Amniotic stem cell (primary cell): ENCODE measurements at places on chromosomes 1 and 21.

- DNase-seq = no peak
These were observed 91.6 kb downstream of the KAZN start for GRCh38 chr1:14689996-14690615.

DNA sequence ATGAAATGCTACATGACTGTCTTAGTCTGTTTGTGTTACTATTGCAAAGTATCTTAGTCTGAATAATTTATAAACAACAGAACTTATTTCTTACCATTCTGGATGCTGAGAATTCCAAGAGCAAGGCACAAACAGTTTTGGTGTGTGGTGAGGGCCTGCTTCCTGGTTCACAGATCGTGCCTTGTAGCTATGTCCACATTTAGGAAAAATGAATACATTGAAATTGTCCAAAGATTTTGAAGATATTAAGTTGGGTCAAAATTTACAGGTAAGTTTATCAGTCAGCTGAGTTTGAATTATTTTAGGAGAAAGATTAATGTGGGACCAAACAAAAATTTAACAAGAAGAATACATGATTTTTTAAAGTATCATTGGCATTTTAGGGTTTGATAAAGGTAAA lies 293.5 kb downstream of the LTN1 start:
- DNase-seq = no peak

GRCh38 chr1:196393742-196394141 lies 214.5 kb downstream of the KCNT2 start:
- DNase-seq = no peak

- no peak for DNase-seq
These were observed 333.8 kb upstream of the ADGRL2 start for GRCh38 chr1:81466961-81467360.

DNA sequence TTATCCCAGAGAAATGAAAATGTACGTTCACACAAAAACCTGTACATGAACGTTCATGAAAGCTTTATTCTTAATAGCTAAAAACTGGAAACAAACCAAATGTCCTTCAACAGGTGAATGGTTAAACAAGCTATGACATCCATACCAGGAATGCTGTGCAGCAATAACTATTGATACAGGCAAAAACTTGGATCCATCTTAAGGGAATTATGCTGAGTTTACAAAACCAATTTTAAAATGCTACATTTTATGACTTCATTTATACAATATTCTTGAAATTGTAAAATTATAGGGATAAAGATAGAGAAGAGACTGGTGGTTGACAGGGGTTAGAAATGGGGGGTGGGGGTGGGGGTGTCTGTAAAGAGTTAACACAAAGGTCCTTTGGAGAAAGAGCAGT lies 280.3 kb downstream of the TGFB2 start:
- DNase-seq = no peak

GRCh38 chr21:42942244-42942643 lies 16.8 kb upstream of the ERVH48-1 start:
- DNase-seq = no peak

DNA sequence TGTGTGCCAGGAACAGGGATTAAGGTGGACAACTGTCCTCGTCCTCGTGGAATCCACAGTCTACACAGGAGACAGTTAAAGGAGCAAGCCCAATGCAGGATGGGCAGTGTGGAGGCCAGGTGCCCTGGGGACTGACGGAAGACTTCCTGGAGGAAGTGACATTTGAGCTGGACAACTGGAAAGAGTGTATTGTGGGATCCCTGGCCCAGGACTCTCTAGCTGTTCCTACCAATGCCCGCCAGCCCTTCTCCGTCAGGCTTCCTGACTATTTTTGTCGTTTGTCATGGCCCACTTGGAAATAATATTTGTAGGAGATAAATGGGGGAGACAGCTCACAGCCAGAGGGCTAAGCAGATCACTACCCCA lies 235.3 kb downstream of the TOMM20 start:
- DNase-seq = no peak

DNA sequence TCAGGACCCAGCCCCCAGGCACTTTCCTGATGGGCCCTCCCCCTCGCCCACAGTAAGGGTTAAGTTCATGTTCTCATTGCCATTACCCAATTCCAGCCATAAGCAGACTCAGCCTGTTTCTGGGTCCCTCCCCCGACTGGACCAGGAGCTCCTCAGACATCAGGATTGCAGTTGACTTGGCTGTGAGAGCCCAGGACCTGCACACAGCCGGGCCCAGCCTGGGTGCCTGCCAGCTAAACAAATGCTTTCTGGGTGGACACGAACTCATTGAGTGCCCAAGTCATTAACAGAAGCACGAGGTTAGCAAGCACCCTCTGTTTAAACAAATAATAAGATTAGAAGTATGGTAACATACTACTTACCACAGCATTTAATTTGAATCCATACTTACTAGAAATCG lies 147.9 kb upstream of the POU3F1 start:
- no peak for DNase-seq
